ENCODE measurements at places on chromosomes 7 and 10.

- DNase-seq, result no peak
These were observed 11.4 kb upstream of the MRPS16 start for GRCh38 chr10:73263693-73264347.

- DNase-seq, result no peak
These were observed 93.5 kb upstream of the NEBL start for GRCh38 chr10:20990604-20991003.

DNA sequence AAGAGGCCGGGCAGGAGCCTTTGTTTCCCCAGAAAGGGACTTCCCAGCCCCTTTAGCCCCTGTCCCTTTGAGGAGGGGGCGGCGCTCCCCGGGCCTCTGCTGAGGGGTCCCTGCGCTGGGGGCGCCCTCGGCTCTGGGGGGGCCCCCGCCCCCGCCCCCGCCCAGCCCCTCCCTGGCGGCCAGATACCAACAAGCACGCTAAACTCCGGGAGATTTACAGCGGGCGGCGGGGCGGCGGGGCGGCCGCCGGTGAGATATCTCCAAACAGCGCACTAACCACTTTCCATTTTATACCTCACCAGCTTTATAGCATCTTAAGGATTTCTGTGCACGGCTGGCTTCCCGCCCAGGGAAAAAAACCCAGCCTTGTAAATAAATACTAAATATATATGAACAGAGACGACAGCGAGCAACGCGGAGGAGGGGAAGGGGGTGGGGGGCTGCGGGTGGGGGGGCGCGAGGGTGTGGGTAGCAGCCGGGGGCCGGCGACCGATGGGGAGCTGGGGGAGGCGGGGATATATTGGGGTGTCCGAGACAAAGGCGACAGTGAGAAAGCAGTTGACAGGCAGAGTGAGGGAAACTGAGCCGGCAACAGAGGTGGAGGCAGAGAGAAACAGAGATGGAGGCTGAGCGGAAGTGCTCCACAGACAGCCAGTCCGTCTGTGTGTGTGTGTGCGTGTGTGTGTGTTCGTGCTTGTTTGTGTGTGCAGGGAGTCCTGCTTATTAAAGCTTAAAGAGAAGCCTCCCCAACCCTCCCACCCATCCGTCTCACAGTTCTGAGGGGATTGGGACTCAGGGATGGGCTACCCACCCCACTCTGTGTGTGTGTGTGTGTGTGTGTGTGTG is 85.8 kb downstream of the HIF1AN start:
- DNase-seq, result no peak

- DNase-seq, result no peak
These were observed 2.1 kb upstream of the CUL2 start for GRCh38 chr10:35091994-35092790.

- DNase-seq, result no peak
These were observed 45.1 kb downstream of the PTN start for GRCh38 chr7:137298464-137298794.

GRCh38 chr7:74173074-74173473 is 1.1 kb upstream of the EIF4H start:
- DNase-seq, result no peak

DNA sequence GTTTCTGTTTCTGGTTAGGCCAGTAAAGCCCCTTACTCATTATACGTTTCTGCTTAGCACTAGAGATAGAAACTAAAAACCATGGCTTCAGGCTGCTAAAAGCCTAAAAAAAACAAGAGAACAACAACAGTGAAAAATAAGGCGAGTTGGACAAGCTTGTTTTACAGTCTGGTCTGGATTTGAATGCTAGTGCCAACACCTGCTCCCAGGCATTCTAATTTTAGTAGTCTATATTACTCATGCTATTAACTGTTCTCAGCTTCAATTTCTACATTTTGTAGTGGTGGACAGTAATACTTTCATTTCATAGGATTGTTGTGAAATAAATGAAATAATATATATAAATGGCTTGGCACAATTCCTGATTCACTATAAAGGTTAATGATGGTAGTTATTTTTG is 108.5 kb downstream of the HBP1 start:
- no peak for DNase-seq

DNA sequence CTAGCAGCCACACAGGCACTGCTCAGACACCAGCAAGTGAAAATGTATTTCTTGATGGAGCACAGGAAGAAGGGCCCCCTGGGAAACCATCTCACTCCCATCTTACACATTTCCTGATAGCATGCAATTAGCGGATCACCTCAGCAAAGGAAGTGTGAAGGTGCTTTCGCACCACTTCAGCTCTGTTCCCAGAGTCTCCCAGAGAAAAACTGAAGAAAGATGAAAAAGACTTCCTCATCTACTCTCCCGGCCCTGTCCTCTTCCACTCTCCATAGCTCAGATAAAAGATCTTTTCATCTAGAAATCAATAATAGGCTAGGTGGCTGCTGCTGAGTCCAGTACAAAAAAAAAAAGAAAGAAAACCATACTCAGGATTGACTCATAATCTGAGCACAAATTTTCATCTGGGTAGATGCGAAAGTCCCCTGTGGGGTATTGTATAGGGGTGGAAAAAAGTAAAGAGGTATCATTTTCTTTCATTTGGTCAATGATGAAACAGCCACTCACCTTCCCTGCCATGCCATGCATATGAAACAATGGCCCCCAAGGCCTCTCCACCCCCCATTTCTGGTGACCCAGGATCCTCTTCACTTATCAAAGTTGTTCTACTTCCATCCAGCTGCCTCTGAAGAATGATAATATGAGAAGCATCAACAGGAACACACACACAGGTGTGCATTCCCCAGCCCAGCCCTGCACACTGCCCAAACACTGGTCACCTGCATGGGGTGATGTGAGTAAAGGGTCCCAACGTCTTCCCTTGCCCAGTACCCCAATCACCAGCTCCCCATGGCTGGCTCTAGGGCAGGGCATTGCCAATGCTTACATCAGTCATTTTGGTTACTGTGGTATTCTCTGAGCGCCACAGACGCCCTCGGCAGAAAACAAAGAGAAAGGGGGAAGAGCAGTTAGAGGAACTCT is 48.8 kb upstream of the DGKI start:
- DNase-seq, result no peak

DNA sequence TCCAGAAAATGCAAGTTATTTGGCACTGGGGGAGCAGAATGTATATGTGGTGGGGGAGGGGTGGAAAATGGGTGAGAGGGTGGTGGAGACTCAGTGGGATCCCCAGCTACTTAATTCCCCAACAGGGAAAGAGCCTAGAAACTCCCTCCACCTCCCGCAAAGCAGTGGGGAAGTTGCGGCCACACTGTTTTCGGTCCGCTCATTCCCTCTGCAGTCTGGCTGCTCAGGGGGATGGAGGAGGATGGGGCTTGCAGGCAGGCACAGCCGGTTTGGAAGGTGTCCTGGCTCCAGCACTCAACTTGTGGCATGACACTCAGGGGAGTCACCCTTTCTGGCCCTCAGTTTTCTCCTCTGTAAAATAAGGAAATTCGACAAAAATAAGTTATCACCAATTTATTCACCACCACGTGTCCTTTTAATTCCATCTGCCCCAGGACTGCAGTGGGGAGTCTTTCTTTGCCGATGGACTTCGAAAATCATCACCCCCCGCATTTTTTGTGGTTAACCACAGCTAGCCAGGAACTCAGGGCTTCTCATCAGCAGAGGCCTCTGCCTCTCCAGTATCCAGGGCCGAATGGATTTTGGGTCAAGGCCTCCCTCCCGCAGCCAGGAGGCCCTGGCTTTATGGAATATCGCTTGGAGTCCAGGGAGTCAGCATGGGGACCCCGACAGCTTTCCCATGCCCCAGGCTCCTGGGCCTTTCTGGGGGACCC is 1.6 kb upstream of the HTRA1 start:
- no peak for DNase-seq

- DNase-seq, result no peak
These were observed 823.8 kb downstream of the LRMDA start for GRCh38 chr10:76255241-76255640.
